ENCODE measurements at places on chromosomes 7 and 10.

GRCh38 chr7:44622342-44623151 is 16.1 kb downstream of the OGDH start:
- peak; percentile 40 for DNase-seq

GRCh38 chr7:150666412-150666811 is 19.1 kb upstream of the GIMAP2 start:
- no peak for DNase-seq

GRCh38 chr10:59384761-59385160 is 22.4 kb upstream of the FAM13C start:
- no peak for DNase-seq

- no peak for DNase-seq
These were observed 7.8 kb upstream of the PANK1 start for GRCh38 chr10:89652806-89653370.

DNA sequence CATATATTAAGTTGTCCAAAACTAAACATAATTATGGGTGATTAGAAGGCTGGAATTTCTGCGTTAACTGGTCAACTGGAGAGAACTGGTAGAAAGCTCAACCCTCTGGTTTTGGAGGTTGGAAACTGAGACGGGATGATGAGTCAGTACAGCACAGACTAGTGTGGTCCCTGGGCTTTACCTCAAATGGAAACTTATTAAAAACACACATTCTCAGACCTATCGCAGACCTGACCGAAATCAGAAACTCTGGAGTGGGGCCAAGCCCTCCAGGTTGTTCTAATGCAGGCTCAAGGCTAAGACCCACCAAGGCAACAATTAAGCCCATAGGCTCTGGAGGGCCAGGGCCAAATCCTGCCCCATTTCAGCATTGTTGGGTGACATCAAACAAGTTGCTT is 136.9 kb downstream of the KCNMA1 start:
- peak; percentile 16 for DNase-seq

DNA sequence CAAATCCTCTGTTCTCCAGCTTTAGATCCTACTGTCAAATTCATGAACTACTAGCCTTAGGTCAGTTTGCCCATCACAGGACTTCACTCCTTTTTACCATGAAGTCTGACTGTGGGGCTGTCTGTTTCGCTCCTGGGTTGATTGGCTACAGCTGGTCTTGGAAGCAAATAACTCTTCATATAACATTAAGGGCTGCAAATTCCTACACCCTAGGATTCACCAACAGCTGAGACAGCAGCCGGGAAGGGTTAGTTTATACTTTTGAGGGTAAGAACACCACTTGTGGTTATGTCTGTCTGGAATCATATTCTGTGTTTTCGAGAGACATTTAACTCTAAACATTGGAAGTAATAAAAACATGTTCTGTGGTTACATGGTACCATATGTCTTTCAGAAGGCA is 55.9 kb upstream of the KIAA1217 start:
- no peak for DNase-seq

DNA sequence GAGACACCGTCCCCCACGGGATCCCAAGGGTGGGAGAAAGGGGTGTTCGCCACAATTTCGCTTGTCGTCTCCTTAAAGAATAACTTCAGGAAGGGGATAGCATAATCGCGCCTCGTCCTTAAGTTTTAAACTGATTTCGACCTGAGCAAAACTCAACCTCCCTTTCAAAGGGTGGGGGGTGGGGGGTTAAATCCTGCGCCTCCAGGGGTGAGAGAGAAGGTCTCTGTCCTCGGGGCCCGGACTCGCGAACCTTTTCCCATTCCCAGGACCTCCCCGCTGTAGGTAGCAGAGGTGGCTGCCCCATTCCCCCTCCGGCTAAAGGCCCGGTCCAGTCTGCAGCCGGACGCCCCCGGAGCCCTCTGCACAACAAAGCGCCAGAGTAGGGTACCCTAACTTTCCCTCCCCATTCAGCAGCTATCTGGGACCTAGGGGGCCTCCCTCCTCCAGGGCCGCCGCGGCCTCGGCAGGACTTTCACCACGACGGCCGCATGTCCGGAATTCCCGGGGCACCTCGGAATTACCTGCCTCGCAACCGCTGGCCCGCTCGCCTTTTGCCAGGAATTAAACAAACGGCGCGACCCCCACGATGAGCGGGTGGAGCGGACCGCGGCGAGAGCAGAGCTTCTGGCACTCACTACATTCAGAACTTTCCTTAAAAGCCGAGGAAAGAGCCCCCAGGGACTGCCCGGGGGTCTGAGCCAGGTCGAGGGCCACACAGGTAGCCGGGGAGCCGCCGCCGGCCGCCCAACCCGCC is 1.7 kb downstream of the CDK6 start:
- peak; percentile 37 for DNase-seq

- DNase-seq = no peak
These were observed 13.2 kb downstream of the PFKFB3 start for GRCh38 chr10:6215683-6216484.

DNA sequence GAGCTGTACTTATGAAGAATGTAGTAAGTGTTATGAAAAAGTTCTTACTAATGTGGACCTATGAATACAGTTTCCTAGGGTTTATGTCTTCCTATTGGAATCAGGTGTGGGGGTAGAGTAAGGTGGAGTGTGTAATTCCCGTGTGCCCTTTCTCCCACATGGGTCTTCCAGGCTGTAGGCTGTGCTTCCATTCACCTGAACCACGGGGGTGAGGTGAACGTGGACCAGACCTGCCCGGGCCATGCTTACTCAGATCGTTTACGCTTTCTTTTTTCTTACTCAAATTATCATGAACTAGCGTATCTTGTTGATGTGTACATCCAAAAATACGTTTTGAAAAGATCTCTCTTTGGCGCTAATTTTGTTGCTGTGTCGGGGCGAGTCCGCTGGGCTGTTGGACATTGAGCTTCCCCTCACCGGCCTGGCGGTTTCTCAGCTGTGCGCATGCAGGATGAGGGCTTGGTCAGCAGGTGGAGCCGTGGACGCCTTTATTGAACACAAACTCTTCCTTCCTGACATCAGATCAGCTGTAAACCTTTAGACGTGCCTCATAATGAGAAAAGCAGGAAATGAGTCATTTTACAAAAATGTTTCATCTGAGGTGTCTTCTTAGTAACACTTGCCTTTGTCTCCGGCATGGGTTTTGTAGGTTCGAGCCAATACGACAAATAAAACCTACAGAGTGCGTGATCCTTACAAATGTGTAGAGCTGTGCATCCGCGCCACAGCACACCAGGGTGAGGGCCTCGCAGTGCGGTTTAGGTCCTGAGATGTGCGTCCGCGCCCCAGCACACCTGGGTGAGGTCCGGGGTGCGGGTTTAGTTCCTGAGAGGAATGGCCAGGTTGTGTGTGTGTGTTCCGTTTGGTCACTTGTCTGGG is 53.8 kb downstream of the WDR37 start:
- DNase-seq = peak; percentile 78

DNA sequence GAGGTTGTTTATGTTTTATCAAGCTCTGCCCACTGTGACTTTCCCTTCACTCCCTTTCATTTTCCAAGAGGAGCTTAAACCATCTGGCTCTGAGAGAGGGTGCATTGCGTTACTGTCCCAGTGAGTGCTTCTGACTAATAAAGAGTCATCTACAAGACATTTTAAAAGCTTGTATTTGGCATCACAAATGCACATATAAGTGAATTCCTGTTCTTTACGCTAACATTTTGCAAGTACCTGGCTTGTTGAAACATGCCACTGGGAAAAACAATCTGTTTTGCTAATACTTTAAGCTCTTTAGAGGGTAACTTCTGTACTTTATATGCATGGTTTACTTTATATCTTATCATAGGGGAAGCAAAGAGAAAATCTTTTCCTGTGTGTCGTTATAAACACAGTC is 534.6 kb upstream of the POM121L12 start:
- DNase-seq = no peak

DNA sequence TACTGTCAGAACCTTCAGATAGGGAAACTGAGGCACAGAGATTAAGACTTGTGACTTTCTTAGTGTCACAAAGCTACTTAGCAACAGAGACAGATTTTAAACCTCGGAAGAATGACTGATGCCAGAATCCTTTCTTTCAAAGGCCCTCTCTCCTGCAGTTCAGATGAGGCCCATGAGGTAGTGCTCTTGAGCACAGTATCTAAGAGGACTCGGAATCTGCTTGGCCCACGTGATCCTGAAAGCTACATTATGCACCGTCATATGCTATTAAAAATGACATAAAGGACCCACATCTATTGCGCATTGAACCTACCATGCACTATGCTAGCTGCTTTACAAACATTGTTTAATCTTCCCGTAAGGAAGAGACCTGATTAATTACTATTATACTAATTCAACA is 355.9 kb downstream of the SFMBT2 start:
- DNase-seq = no peak

DNA sequence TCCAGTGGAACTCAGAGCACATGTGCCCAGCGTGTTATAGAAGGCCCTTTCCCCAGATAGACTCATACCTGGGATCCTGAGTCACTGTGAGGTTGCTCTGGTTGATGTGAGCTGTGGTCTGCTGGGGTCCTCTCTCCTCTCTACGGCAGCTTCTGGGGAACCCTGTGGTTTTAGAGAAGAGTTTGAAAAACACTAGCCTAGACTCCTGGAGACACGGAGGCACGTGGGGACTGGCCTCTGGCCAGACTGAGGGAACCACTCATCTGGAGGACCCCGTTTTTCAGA is 10.3 kb downstream of the ZNF775 start:
- no peak for DNase-seq

- no peak for DNase-seq
These were observed 20.3 kb downstream of the TTYH3 start for GRCh38 chr7:2651847-2652735.

GRCh38 chr7:151115836-151116418 is 29.7 kb downstream of the AGAP3 start:
- DNase-seq = no peak

GRCh38 chr7:96122746-96123145 is 199.2 kb downstream of the SLC25A13 start:
- no peak for DNase-seq

DNA sequence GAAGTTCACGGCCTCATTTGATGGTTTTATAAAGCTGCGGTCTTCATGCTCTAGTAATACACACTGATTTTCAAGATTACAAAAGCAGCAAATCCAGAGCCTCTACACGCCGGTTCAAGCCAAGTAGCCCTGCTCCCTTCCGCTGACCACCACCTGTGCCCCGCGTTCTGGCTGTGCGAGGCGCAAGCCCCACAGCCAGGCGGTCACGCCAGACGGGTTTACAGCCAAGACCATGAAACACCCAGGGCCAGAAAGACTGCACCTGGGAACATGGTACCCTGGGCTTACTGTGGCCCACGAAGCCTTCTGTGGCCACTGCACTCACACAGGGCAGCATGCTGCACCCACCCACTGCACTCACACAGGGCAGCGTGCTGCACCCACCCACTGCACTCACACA is 33.6 kb downstream of the GPER1 start:
- no peak for DNase-seq

DNA sequence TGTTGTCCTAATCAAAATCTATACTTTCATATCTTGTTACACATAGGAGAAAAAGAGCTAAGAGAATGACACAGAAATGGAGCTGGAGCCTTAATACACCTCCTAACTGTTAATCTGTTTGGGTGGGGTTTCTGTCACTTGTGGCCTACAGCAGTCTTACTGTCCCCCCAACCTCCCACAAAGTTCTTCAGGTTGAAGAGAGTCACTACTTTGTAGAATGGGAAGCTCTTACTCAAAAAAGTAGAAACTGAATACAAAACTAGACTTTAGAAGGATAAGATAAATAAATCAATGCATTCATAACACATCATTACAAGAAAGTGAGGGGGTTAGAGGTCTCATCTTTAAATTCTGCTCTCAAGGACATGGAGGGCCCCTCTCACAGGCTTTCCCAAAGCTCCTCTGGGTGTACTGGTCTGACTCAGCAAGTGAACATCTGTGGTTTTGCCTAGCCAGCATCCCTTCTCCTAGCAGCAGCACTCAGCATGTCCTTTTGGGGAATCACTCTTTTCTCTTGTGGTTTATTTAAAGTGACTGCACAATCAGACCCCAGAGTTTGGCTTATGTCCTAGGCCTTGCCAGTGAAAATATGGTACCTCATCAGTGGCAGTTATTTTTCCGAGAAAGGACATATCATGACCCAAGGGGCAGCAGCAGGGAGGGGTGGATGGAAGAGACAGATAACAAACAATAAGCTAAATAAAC is 2.0 kb upstream of the BLVRA start:
- peak; percentile 19 for DNase-seq

- no peak for DNase-seq
These were observed 272.6 kb downstream of the ELMO1 start for GRCh38 chr7:37176079-37176478.

DNA sequence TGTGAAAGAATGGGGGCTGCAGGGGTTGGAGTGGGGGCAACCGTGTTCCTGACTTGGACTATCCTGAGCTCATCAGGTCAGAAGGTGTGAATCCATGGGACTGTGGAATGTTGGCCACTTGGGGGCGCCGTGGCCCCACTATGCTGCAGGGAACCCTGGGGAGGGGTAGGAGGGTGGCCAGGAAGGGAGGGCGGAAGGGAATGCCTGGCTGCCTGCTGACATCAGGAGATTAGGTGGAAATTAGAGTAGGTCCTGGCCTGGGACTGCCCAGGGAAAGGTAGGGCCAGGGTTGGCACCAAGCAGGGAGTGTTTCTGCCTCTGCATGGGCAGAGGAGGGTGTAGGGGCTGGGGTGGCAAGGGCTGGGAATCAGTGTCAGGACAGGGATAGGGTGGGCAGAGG is 65.8 kb upstream of the PRSS58 start:
- DNase-seq = peak; percentile 67

DNA sequence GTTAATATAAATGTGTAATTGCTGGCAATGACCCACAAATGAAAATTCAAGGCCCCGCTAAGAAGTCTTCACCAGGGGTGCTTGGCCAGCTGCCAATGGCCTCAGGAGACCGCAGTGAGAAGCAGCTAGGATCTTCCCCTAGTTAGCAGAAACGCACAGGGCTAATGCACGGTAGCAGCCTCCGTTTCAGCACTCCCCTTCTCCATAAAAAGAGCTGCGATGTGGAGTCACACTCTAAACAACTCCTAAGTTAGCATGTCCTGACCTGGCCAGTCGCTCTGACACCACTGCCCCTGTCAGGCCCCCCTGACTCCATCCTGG is 139.0 kb downstream of the SEPTIN14 start:
- DNase-seq = no peak

- DNase-seq = no peak
These were observed 99.6 kb upstream of the ANLN start for GRCh38 chr7:36289833-36290661.

DNA sequence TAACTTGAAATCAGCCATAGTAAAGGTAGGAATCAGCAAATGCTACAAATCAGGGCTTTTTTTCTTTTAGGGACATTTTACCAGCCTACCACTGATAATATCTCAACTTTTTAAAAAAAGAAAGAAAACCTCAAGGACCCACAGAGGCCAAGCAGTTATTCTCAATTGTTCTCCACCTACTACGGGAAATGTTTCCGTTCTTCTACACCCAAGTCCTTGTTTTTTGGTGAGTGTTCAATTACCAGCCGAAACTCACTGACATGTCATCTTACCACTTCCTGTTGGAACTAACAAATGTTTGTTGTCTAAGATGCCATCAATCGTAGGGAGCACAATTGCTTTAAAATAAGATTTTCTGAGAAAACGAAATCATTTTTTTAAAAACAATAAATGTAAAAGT is 50.2 kb upstream of the CDK1 start:
- no peak for DNase-seq

DNA sequence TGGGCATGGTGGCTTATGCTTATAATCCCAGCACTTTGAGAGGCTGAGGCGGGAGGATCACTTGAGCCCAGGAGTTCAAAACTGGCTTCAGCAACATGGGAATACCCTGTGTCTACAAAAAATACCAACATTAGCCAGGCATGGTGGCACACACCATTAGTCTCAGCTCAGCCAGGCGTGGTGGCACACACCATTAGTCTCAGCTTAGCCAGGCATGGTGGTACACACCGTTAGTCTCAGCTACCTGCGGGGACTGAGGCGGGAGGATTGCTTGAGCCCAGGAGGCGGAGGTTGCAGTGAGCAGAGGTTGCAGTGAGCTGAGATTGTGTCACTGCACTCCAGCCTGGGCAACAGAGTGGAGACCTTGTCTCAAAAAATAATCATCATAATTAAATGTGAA is 9.0 kb downstream of the LRRC27 start:
- no peak for DNase-seq
